Activated CD4-positive, alpha-beta T cell treated with anti-CD3 and anti-CD28 coated beads, Interleukin-2, amount 10 ng/mL, durations not matched to agents 7 days and 5 days (primary cell): ENCODE measurements at places on chromosomes 7 and 10.

- DNase-seq = no peak
These were observed 273.1 kb upstream of the PITRM1 start for GRCh38 chr10:3445648-3446047.

- no peak for DNase-seq
These were observed 109.5 kb downstream of the DNAJB6 start for GRCh38 chr7:157446322-157446721.

DNA sequence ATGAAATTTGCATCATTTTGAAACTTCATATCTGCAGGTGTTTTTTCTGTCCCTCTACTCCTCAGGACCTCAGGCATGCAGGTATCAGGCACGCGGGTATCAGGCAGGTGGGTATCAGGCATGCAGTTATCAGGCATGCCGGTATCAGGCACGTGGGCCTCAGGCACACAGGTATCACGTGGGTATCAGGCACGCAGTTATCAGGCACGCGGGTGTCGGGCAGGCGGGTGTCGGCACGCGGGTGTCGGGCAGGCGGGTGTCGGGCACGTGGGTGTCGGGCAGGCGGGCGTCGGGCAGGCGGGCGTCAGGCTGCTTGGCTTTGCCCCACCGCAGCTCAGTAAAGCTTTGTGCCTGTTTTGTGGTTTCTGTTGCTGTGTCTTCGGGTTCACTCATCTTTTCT is 8.7 kb downstream of the SPRN start:
- DNase-seq = no peak

GRCh38 chr10:31456468-31456867 is 137.5 kb downstream of the ZEB1 start:
- DNase-seq = no peak

DNA sequence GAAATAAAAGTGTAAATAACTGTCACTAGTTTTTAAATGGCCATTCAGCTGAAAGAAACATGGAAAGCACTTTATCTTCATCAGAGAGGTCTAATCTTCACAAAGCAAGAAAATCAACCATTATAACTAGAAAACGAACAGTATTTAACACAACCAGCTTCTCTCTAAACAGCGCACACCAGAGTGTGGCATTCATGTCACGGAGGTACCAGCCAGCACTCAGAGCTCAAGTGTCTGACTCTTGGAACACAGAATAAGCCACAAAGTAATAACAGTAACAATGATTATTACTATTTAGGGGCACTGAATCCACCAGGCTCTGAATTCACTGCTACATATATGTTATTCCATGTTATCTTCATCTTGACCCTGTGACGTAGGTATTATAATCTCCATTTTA is 60.1 kb downstream of the IFIT5 start:
- DNase-seq = no peak

GRCh38 chr10:64023926-64024470 is 502.8 kb downstream of the REEP3 start:
- DNase-seq = no peak

- no peak for DNase-seq
These were observed 625.1 kb upstream of the PCDH15 start for GRCh38 chr10:55426138-55426537.
